ENCODE measurements at places on chromosomes 1 and 21. TPM values are rescaled to one million over a fixed set of nuclear protein-coding genes. Genes with fewer than 3 reads are reported as not detected.

SIKE1 gene
- total RNA-seq: 58.0 TPM

GJA8 gene
- not detected for total RNA-seq

TRIM46 gene
- total RNA-seq: 6.5 TPM

MFAP2 gene
- total RNA-seq: 70.2 TPM

C1orf141 gene
- total RNA-seq: not detected

OR2T11 gene
- not detected for total RNA-seq

SPATA1 gene
- 0.97 TPM for total RNA-seq

PTGER3 gene
- total RNA-seq: 0.97 TPM

TMPRSS15 gene
- not detected for total RNA-seq

OR6N1 gene
- total RNA-seq: not detected

C1QB gene
- total RNA-seq: not detected

OR2L8 gene
- total RNA-seq: not detected

CELA2A gene
- not detected for total RNA-seq

PRAMEF2 gene
- total RNA-seq: not detected

SFT2D2 gene
- total RNA-seq: 47.1 TPM

LEFTY2 gene
- not detected for total RNA-seq

GBP6 gene
- not detected for total RNA-seq

PPIAL4G gene
- total RNA-seq: not detected

MSH4 gene
- total RNA-seq: 0.43 TPM

NBPF6 gene
- total RNA-seq: not detected

FAM110D gene
- not detected for total RNA-seq

CLCNKA gene
- total RNA-seq: not detected

RALGPS2 gene
- 41.6 TPM for total RNA-seq

GOLT1A gene
- not detected for total RNA-seq

CFHR1 gene
- total RNA-seq: not detected

LCE3E gene
- not detected for total RNA-seq

SLC45A1 gene
- 1.9 TPM for total RNA-seq

DIRAS3 gene
- total RNA-seq: 2.3 TPM

KCNC4 gene
- total RNA-seq: 0.64 TPM

LCE3D gene
- not detected for total RNA-seq

BRDT gene
- 0.97 TPM for total RNA-seq

GPR161 gene
- 11.3 TPM for total RNA-seq

WLS gene
- 66.1 TPM for total RNA-seq

FCGR2B gene
- not detected for total RNA-seq

LENEP gene
- 0.43 TPM for total RNA-seq

TSHB gene
- total RNA-seq: not detected

ATP6V1G3 gene
- 0.43 TPM for total RNA-seq

DYNLT5 gene
- 1.7 TPM for total RNA-seq

NCF2 gene
- not detected for total RNA-seq

NMNAT1 gene
- total RNA-seq: 7.1 TPM

TTC22 gene
- not detected for total RNA-seq

BMP8A gene
- 1.7 TPM for total RNA-seq

CCDC30 gene
- 0.97 TPM for total RNA-seq

DAB1 gene
- total RNA-seq: not detected

MATN1 gene
- not detected for total RNA-seq

ALPL gene
- total RNA-seq: 1.3 TPM

PTGFRN gene
- total RNA-seq: 22.5 TPM

CYYR1 gene
- not detected for total RNA-seq

FLAD1 gene
- total RNA-seq: 24.2 TPM

LINGO4 gene
- not detected for total RNA-seq

CD101 gene
- under 0.01 TPM for total RNA-seq

SLC35F3 gene
- total RNA-seq: 1.7 TPM

MYBPH gene
- 0.43 TPM for total RNA-seq

CD84 gene
- not detected for total RNA-seq

PPFIA4 gene
- 4.3 TPM for total RNA-seq

RYR2 gene
- total RNA-seq: not detected

PLA2G2F gene
- total RNA-seq: not detected

CNIH3 gene
- total RNA-seq: 11.3 TPM

DNASE2B gene
- not detected for total RNA-seq

All from fibroblast of villous mesenchyme (primary cell).